ENCODE measurements at places on chromosomes 3 and 15.

DNA sequence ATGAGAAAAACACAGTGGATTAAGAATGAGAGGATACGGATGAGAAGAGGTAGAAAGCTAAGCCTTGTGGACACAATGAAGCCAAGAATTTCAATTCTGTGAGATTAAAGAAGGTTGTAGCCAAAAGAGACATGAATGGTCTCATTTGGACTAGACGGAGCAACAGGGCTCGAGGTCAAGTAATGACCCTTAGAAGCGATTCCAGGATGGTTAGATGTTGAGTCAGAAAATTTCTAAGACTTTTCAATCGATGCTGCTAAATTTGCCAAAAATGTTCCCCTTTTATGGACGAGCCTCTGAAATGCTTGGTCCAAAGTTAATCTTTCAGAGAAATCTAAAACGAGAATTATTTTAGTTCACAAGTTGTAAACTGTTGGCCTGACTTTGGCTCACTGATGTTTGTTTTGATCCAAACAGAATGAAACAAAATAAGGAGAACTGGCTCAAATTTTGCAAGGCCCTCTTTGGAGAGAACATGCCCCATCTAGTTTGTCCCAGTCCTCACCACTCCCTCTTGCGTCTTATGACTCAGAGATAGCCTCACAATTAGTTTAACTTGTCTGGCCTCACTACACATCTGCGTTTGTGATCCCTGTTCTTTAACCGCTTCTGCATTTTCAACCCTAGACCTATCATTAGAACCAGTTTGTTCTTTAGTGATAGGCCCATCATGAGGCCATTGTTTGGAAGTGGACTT lies 235.5 kb downstream of the PDZRN3 start:
- no peak for DNase-seq

DNA sequence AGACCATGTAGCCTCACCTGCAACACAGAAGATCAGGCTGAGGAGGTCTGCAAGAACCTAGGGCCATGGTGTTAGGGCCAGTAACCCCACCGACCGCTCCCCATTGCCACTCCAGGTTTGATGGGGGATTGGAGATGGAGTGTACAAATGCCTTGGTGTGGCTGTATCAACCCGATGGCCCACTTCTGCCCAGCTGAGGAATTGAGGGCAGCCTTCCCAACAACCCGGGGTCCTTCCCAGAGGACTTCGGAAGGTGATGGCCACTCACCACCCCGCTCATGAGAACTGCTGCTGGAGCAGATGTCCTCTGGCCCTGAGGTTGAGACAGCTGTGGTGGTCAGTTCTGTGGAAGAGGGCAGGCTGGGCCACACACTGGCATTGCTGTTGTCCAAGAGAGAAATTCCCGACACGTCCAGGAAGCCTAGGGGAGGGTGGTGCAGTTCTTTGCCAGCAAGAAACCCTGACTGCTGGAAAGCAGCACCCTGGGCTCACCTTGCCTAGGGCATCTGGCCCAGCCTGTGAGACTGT lies 8.9 kb downstream of the GORASP1 start:
- no peak for DNase-seq

DNA sequence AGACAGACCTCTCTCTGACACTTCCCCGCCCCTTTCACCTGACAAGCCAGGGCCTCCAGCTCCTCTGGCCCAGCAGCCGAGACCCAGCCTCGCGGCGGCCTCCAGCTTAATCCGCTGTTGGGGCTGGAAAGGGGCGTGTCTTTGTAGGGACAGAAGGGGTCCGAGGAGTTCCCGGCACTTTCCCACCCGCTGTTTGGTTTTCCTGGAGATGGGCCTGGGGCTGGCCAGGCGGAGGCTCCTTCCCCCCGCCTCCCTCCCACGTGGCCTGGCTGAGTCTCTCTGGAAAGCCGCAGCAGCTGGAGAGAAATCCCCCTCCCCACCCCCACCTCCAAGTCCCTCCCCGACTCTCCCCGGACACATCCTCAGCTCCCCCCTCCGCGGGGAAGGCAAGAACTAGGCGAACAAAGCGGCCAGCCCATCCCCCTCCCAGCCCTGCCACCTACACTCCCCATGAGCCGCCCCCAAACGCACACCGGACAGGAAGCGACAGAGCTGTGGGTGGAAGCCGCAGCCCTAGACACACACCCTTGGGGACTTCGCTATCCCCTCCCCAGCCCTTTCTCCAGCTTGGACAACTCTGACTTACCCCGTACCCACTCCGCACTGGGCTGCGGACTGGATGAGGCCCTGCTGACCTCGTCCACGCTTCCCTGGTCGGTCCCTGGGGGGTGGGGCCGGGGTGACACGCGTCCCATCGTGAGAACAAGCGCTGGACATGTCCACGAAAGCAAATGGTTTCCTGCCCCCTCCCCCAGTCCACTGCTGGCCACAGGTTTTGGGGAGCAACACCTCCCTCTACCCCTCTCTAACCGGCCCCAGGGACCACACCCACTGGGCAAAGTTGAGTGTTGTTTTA lies 1.2 kb downstream of the IGDCC4 start:
- DNase-seq = no peak

GRCh38 chr3:181698263-181698954 lies 13.3 kb upstream of the SOX2 start:
- no peak for DNase-seq

DNA sequence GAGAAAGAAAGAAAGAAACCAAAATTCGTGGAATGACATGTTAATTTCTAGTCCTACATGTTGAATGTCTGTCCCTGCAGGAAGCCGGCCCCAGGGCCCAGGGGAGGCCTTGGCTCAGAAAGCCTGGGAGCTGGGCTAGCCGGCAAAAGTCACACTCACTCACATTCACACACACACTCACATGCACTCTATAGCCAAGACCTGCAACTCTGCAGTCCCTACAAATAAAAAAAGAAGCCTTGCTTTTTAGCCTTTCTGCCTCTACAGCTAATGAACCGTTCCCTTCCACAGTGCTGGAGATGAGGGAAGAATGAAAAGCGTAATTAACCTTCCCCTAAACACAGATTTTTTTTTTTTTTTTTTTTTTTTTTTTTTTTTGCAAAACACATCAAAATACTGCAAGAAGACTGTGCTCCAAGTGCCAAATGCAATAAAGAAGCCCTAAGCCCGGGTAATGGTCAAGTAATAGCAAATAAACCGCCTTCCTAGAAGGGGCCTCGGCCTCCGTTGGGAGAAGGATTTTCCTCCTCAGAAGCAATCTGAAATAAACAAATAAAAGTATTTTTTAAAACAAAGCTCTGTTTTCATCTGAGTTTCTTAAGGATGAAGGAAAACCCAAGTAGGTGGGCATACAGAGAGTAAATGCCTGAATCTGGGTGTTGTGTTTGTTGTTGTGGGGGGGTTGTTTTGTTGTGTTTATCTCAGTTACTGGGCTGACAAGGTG lies 4.3 kb downstream of the MECOM start:
- DNase-seq = no peak

GRCh38 chr3:149752051-149752787 lies at the start of gene COMMD2:
COMMD2 (minus strand) TSS chr3:149752489; CDS start chr3:149752444, 45 bp downstream.
- peak; percentile 78 for DNase-seq

DNA sequence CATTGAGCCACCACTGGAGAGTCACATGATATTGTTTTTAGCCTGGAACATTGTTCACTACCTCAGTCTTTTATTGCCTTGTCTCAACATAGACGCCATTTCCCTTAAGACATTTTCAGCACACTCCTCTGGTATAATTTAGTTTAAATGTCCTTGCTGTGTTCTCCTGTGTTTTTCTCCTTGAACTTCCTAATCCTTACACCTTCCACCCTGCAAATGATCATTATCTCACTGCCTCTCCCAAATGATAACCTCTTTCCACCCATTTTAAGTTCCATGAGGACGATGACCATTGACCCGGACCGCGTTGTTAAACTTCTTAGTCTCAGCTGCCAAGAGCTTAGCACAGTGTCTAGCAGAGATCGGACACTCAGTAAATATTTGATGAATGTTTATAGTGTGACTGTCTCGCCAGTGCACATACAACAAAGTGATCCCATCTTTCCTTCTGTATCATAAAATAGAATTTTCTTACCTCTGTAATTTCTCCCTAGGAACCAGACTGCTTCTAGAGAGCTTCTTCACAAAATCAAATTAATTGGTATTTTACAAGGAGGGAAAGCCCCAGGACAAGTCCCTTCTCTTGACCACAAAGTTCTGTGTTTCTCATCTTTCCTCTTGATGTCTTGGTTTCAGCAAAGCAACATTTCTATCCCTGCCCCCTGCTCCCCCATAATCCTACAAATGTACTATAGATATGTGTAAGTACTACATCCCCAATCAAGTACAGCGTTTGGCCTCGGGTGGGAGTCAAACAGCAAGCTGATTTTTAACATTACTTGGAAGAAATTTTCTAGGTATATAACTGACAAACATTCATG lies 429.6 kb downstream of the LPP start:
- no peak for DNase-seq

DNA sequence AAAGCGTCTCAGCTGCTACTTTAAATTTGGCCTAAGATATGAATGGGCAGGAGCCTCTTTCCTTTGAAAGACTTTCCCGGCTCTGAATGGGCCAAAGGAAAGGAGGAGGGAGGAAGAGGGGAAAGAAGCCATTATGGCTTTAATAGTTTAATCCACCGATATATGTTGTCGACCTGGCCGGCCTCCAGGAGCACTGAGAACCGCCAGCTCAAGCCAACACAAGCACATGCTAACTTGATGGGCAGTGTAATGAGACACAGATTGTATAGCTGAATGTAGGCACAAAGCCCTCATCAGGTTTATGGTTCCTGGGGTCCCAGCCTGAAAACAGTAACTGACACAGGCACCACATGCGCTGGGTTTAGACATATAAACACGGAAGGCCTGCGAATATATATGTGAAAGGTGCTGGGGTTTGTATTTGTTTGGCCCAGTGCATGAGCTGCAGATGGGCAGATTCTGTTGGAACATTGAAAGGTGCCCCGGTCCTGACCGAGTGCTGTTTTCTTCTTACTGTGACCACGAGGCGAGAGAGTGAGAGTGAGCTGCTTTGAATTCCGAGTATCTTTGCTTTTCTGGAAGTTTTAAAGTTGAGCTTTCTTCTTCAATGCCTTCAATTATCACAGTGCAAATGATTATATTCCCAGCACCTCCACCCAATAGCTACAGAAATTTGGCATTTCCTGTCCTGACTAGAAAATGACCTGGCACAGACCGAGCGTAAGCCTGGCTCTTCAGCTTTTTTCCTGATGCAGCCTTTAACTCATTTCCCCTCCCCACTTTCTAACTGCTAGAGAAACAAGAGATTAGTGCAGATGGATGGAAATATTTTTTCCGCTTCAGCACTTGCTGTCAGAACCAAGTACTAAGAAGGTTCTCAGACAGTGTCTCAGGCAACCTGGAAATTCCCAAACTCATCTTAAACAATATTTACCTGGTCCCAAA lies 267.3 kb downstream of the RORA start:
- no peak for DNase-seq

DNA sequence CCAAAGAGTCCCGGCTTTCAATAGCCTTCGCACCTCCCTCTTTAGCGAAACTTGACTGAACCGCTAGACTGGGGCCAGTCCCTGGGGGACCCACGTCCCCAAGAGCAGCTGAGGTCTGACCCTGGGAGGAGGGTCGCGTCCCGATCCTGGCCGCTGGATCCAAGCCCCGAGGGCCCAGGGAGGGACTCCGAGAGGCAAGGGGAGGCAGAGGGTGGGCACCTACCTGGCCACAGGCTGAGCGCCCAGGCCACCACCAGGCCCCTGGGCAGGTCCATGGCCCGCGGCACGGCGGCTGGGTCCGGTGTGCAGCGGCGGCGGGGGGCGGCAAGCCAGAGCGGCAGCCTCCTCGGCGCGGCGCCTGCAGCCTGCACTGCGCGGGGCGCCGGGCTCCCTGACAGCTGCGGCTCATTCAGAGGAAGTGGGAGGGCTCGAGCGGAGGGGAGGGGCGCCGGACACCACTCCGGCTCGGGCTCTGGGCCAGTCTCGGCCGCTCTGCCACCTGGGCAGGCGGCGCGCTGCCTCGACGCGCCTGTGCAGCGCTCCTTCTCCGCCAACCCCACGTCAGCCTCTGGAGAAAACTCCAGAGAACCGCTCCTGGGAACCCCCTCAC lies at the start of gene ITGA11:
ITGA11 (minus strand) TSS at position 372 of the 610 bp plus-strand sequence; CDS start at position 275, 97 bp downstream.
- DNase-seq = no peak

- DNase-seq = no peak
Measured at GRCh38 chr15:87873516-87873915, 383.0 kb downstream of the NTRK3 start.

DNA sequence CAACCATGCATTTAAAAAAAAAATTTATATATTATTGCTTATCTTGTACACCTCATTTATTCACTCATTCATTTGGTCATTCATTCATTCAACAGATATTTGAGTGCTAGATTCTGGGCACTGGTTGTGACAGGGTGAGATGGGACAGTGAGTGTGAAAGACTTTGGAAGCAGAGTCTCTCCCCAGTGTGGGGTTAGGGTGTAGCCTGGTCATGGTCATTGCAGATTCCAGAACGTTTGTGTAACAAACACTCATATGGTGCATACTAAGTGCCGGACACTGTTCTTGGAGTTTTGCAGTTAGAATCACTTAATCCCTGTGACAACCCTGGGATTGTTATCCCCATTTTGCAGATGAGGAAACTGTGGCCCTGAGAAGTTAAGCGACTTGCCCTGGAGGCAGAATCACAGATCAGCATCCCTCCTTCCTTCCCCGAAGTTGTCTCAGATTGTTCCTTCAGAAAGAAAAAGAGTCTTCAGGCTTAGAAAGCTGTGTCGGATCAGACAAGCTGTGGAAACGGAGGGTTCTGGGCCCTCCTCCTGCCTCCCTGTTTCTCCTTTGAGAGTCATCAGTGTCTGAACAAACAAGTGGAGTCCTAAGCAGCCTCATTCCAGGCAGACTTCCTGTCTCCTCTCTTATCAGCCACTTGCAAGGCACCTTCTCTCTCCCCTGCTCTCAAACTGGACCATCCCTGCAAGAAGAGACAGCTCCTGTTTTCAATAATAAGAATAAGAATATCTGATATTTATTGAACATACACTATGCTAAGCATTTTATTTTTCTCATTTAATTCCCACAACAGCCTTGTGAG lies 6.3 kb downstream of the LOXL1 start:
- no peak for DNase-seq

DNA sequence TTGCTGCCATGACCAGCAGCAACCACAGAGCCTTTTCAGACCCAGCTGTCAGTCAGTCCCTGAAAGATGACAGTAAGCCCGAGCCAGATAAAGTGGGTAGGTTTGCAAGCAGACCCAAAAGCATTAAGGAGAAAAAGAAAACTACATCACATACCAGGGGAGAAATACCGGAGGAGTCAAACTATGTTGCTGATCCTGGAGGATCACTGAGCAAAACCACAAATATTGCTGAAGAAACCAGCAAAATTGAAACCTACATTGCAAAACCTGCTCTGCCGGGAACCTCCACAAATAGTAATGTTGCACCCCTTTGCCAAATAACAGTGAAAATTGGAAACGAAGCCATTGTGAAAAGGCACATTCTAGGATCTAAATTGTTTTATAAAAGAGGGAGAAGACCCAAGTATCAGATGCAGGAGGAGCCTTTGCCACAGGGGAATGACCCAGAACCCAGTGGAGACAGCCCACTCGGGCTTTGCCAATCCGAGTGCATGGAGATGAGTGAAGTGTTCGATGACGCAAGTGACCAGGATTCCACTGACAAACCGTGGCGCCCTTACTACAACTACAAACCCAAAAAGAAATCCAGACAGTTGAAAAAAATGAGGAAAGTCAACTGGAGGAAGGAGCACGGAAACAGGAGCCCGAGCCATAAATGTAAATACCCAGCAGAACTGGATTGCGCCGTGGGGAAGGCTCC lies 42.1 kb upstream of the RASA2 start:
- no peak for DNase-seq
